ENCODE measurements at places on chromosomes 3 and 15.

DNA sequence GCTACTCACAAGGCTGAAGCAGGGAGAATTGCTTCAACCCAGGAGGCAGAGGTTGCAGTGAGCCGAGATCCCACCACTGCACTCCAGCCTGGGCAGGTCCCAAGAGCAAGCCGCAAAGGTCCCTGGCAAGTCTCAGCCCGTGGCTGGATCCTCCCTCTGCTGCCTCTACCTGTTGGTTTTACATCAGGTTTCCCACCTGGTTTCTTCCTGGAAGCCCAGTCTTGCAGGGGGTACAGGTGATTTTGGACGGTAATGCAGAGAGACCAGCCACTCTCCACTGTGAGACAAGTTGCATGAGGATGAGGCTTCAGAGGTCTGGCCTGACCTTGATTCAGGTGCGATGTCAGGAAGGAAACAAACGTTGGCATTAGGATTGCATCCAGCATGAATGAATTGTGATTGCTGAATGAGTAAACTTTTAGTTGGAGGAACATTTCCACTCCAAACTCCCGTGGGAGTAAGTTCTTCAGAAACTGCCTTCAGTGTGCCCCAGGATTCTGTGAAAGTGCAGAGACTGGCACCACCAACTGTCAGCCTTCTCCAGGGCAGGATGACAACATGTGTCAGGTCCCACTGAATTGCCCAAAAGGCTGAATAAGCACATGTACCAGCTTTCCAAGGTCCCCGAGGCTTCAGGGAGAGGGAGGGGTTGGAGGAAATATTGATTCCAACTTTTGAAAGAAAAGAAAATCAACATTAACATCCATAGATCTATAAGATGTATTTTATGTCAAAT lies 189.4 kb downstream of the TJP1 start:
- H3K36me3 ChIP-seq: no peaks in the 10 kb centered on the region
- no peak overlapping the region for H3K4me3 ChIP-seq
- H3K4me1 ChIP-seq: no peaks in the 10 kb centered on the region

DNA sequence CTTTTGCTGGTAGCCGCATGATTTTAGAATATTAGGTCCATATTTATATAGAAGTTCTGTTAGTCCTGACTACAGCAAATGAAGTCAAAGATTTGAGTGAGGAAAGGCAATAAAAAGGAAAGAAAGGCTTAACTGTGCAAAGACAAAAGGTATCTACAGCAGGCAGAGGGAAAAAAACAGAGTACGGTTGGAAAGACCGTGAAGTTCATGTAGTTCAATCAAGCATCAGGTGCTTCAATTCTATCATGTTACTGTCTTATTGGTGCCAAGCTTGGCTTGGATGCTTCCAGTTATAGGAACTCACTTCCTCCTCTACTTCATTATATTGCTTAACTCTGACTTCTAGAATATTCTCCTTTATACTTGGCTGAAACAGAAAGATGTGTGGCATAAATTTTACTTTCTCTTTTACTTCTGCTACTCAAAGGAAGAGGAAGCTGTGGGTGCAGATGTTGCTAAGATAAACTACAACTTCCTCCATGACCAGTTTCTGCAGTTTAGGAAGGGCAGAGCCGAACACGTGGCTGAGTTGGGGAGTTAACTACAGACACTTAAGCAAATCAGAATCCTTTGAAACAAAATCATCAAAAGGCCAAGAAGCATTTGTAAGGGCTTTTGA lies 72.6 kb upstream of the ZBED2 start:
- peaks cover 5% of the 10 kb centered on the region for H3K36me3 ChIP-seq
- H3K4me1 ChIP-seq: peaks cover 23% of the 10 kb centered on the region
- H3K27ac ChIP-seq: peak overlapping the region; percentile 70
- peak overlapping the region; percentile 51 for H3K4me3 ChIP-seq
- H3K27me3 ChIP-seq: no peaks in the 10 kb centered on the region
- peak; percentile 66 for DNase-seq

DNA sequence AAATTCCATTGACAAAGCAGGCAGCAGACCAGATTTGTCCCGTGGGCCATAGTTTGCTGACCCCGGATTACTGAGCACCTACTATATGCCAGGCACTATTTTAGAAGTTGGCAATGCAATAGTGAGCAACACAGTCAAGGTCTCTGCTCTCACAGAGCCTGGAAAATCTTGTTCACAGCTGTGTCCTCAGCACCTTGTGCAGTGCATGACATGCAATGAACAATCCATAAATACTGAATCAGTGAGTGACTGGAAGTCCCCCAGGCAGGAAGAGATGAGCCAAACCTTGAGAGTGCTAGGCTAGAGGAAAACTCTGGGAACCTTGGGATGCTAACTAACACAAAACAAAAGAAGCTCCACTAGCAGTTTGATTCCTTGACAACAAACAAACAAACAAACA lies 14.4 kb downstream of the TM4SF1 start:
- no peak overlapping the region for H3K4me3 ChIP-seq
- no peaks in the 10 kb centered on the region for H3K36me3 ChIP-seq
- H3K4me1 ChIP-seq: no peaks in the 10 kb centered on the region
- H3K27ac ChIP-seq: no peak overlapping the region
- no peak for DNase-seq
- H3K27me3 ChIP-seq: no peaks in the 10 kb centered on the region

GRCh38 chr3:157793745-157794144 lies 290.5 kb upstream of the VEPH1 start:
- H3K4me1 ChIP-seq: no peaks in the 10 kb centered on the region
- H3K36me3 ChIP-seq: no peaks in the 10 kb centered on the region
- DNase-seq: no peak
- H3K27me3 ChIP-seq: no peaks in the 10 kb centered on the region
- H3K4me3 ChIP-seq: no peak overlapping the region

DNA sequence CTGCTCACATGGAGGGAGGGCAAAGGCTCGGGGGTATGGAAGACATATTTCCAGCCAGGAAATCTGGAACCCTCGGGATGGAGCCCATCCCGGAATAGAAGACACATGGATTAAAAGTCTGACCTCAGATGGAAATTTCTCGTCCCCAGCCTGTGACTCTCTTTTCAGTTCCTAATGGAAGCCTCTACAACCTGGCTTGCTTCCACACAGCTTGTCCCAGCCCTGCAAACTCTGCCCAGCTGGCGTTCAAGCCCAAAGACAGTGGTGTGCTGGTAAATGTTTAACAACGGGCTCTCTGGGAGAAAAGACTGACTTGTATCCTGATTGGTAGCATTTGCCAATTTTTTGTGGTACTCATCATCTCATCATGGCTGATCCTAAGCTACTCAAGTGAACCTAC lies 35.6 kb upstream of the TLE3 start:
- no peaks in the 10 kb centered on the region for H3K27me3 ChIP-seq
- H3K36me3 ChIP-seq: no peaks in the 10 kb centered on the region
- H3K4me1 ChIP-seq: no peaks in the 10 kb centered on the region
- no peak overlapping the region for H3K27ac ChIP-seq
- no peak overlapping the region for H3K4me3 ChIP-seq

GRCh38 chr15:101053261-101053660 lies 134.1 kb downstream of the LRRK1 start:
- DNase-seq: no peak
- no peaks in the 10 kb centered on the region for H3K27me3 ChIP-seq
- no peak overlapping the region for H3K4me3 ChIP-seq
- H3K36me3 ChIP-seq: no peaks in the 10 kb centered on the region
- H3K4me1 ChIP-seq: no peaks in the 10 kb centered on the region

GRCh38 chr15:74245342-74245931 lies 9.3 kb downstream of the CCDC33 start:
- peaks cover 6% of the 10 kb centered on the region for H3K27me3 ChIP-seq
- DNase-seq: no peak
- H3K27ac ChIP-seq: no peak overlapping the region
- H3K36me3 ChIP-seq: no peaks in the 10 kb centered on the region
- H3K4me3 ChIP-seq: no peak overlapping the region

- no peaks in the 10 kb centered on the region for H3K27me3 ChIP-seq
- peaks cover 13% of the 10 kb centered on the region for H3K4me1 ChIP-seq
- DNase-seq: no peak
These were observed 4.8 kb downstream of the ADPGK start for GRCh38 chr15:72778796-72779195.

GRCh38 chr3:139288266-139288821 lies 55.5 kb upstream of the MRPS22 start:
- DNase-seq: no peak
- no peaks in the 10 kb centered on the region for H3K36me3 ChIP-seq
- H3K4me1 ChIP-seq: no peaks in the 10 kb centered on the region
- H3K27me3 ChIP-seq: no peaks in the 10 kb centered on the region
- no peak overlapping the region for H3K27ac ChIP-seq

DNA sequence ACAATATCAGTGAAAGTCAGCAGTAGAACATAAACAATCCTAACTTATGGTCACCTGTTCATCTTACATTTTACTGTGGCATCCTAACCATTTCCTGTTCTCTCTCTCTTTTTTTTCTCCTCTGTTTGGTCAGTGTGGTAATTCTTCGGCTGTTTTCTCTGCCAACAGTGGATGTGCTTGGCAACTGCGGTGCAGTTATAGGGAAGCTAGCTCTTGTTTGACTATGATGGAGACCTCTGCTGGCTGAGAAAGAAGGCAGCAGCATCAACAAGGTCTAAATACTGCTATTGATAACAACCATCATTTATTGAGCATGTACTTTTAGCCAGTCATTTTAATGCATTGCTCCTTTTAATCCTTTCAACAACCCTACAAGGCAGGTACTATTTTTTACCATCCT lies 723 bp upstream of the DRD3 start:
- H3K4me1 ChIP-seq: no peaks in the 10 kb centered on the region
- DNase-seq: no peak
- H3K27ac ChIP-seq: no peak overlapping the region
- no peaks in the 10 kb centered on the region for H3K36me3 ChIP-seq
- H3K27me3 ChIP-seq: no peaks in the 10 kb centered on the region

- no peaks in the 10 kb centered on the region for H3K36me3 ChIP-seq
These were observed 40.9 kb downstream of the AKAP13 start for GRCh38 chr15:85421116-85421925.

DNA sequence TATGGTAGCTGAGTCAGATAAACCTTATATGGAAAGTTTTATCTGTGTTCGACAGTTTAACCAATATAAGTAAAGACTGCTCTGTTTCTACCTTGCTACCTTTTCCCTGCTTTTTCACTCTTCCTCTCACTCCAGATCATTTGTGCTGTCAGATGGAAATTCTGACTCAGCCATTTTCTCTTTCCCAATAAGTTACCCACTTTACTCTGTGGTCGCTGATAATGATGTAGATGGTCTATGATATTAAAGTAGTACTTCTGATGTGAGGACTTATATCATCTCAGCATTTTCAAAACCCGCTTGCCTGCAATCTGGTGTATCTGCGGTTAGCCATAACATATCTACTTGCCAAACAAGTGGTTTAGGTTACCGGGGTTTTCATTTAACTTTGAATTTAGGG lies 15.0 kb upstream of the UTS2B start:
- H3K27me3 ChIP-seq: no peaks in the 10 kb centered on the region
- DNase-seq: no peak
- H3K36me3 ChIP-seq: no peaks in the 10 kb centered on the region
- no peak overlapping the region for H3K27ac ChIP-seq
- no peaks in the 10 kb centered on the region for H3K4me1 ChIP-seq

- H3K27me3 ChIP-seq: no peaks in the 10 kb centered on the region
- no peak overlapping the region for H3K4me3 ChIP-seq
- DNase-seq: no peak
- H3K27ac ChIP-seq: no peak overlapping the region
These were observed 23.6 kb upstream of the TSPAN3 start for GRCh38 chr15:77094397-77095030.

DNA sequence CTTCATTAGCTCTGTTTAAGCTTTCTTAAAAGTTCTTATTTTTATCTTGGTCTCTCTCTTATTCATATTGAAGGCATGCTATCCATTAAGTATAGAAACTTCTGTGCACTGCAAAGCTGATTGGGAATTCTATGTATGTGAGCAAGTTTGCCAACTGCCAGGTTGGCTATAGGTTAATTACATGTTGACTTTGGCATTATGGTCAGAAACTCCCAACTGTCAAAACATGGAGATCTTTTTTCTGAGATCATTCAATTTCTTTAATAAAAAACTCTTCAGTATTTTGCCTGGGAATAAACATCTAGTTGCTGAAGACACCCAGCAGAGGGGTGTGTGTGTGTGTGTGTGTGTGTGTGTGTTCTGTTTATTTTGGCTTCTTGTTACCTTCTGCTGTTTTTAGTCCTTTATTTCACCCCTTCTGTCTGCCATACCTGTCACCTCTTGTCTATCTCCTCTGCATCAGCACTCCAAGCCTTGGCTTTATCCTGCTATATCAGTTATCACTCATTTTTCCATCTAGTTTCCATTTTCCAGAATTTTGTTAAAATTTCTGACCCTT lies 1.3 kb upstream of the ARL14 start:
- no peak for DNase-seq

GRCh38 chr3:1179146-1179545 lies 86.3 kb downstream of the CNTN6 start:
- no peak overlapping the region for H3K4me3 ChIP-seq
- no peak overlapping the region for H3K27ac ChIP-seq
- H3K36me3 ChIP-seq: no peaks in the 10 kb centered on the region

GRCh38 chr3:197555281-197556261 lies at the start of gene BDH1:
BDH1 (minus strand) TSS chr3:197555968; CDS start chr3:197546443, 9,525 bp downstream.
- H3K36me3 ChIP-seq: no peaks in the 10 kb centered on the region
- H3K4me1 ChIP-seq: peaks cover 15% of the 10 kb centered on the region
- peak within 1 kb of the TSS; percentile 95 for H3K4me3 ChIP-seq
- DNase-seq: peak; percentile 30
- H3K27me3 ChIP-seq: no peaks in the 10 kb centered on the region

DNA sequence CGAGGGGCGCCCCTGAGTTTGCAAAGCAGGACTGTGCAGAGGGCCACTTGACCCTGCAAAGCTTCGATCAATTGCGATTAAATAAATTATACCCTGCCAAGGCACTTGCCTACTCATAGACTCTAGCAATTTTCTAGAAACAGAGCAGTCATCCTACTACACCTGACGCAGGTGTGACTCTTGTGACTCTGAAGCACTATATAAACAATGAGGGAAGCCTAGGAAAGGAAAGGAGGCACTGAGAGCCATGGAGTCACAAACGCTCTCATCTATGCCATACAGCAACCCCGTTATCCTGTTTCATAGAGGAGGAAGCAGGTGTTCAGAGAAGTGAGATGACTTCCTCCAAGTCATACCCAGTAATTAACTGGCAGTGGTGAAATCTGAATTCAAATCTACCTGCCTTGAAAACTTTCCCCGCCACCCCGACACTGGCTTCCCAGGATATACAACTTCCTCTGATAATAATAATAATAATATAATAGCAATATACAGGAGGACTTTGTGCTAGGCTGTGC lies 14.4 kb downstream of the ARHGEF3 start:
- no peaks in the 10 kb centered on the region for H3K36me3 ChIP-seq
- peak overlapping the region; percentile 63 for H3K27ac ChIP-seq
- DNase-seq: no peak
- no peak overlapping the region for H3K4me3 ChIP-seq
- H3K4me1 ChIP-seq: peaks cover 99% of the 10 kb centered on the region
- H3K27me3 ChIP-seq: no peaks in the 10 kb centered on the region

GRCh38 chr15:67194171-67195114 lies 60.0 kb downstream of the AAGAB start:
- H3K4me1 ChIP-seq: no peaks in the 10 kb centered on the region
- H3K36me3 ChIP-seq: peaks cover 25% of the 10 kb centered on the region
- no peak overlapping the region for H3K4me3 ChIP-seq
- no peaks in the 10 kb centered on the region for H3K27me3 ChIP-seq

DNA sequence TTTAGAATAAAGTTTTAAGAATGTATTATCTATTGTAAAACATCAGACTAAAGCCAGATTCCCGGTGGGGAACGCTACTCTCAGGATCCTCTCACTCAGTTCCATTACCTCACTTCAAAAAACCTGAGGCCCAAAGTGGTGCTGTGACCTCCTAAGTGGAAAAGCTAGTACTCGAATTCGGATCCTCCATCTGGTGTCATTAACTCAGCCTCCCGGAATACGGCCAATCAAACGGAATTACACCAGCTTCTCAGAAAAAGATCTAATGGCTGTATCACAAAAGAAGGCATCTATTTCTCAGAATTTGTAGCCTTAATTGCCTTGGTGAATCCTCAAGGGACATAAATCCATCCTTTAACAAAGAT lies 627 bp downstream of the ACAD11 start:
- peak overlapping the region; percentile 93 for H3K4me3 ChIP-seq
- peaks cover 11% of the 10 kb centered on the region for H3K4me1 ChIP-seq
- no peak for DNase-seq
- H3K27ac ChIP-seq: peak overlapping the region; percentile 77

All from effector memory CD4-positive, alpha-beta T cell (primary cell).